AG04450 (cell line): ENCODE measurements at places on chromosomes 2 and 18. TPM values are rescaled to one million over a fixed set of nuclear protein-coding genes. Genes with fewer than 3 reads are reported as not detected.

GRCh38 chr2:38907743-38908562 is 18.3 kb downstream of the ARHGEF33 start:
- DNase-seq: no peak

DNA sequence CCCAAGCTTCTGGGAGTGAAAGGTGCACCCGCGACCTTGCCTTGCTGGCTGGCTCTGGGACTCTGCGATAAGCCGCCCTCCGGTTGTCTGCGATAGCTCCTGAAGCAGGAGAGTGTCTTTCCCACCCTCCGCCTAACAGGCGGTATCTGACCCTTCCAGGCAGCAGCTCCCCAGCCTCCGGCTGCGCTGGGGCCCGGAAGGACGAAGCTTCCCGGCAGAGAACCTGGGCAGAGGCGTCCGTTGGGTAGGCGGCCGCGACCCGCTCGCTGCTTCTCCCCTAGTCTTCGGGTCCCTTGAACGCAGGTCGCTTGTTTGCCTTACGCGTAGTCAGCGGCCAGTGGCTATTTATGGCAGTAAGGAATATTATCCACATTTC is 446 bp upstream of the RHBDD1 start:
- DNase-seq: no peak

- no peak for DNase-seq
Measured at GRCh38 chr2:63888490-63889402, 47.0 kb downstream of the UGP2 start.

SERPINB10 gene
- polyA plus RNA-seq: 0.19 TPM in 1 of 2 replicates, not detected in the other

MAP3K19 gene
- polyA plus RNA-seq: not detected in 2 replicates

- no peak for DNase-seq
Measured at GRCh38 chr18:43277164-43277600, at the start of gene SYT4. SYT4 (minus strand) TSS chr18:43277490; CDS start chr18:43277281, 209 bp downstream.

GRCh38 chr18:67475673-67476072 is 40.8 kb downstream of the DSEL start:
- DNase-seq: peak; percentile 11

DNA sequence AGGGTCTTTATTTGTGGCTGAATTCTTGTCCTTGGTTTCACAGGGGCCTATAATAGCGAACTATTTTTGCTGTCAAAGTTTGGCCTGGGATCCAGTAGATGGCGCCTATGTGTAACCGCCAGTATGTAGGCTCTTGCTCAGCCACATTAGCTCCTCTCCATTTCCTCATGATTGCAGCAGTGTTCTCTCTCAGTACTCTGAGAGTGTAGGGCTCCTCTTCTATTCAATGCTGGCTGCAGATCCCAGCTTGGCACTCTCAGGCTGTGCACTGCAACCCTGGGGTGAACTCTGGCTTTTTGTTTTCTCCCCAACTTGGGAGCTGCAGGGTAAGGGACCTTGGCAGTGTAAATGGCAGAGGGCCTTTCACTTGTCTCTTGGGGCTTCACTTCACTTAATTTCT is 344.6 kb upstream of the CHAC2 start:
- no peak for DNase-seq

HJURP gene
- polyA plus RNA-seq: 11.3 and 12.2 TPM in 2 replicates

TMEM87B gene
- 18.1 and 24.5 TPM in 2 replicates for polyA plus RNA-seq
